DMS153 (cell line): ENCODE measurements at places on chromosomes 11 and 22.
A peak's percentile ranks its signal among the peaks of the same experiment; 100 is the strongest.

GRCh38 chr11:128525411-128526243, 61.7 kb downstream of the ETS1 start:
- no peak for DNase-seq

DNA sequence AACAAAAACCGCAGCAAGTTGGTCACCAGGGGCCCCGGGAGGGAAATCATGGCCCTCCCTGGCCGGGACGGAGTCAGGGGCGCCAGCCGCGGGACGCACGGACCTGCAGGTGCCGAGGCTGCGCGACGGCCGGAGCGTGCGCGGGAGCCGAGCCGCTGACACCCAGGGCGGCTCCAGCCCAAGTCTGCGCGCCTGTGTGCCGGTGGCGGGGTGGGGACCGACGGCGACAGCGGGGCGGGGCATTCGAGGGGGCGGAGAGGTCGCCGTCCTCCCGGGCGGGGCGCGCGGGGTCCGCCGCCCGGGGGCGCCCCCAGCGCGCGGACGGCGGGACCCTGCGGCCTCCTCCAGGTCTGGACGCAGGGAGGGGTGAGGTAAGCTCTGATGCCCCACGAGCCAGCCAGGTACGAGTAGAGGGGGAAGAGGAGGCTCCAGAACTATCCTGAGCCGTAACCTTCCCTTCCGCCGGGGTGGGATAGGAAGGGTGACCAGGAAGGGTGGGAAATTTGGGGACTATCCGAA, at the start of gene ESAM:
ESAM (minus strand) TSS at position 186 of the 519 bp plus-strand sequence; CDS start at position 50, 136 bp downstream.
- no peak for DNase-seq

GRCh38 chr11:15864026-15864805, 492.1 kb downstream of the SOX6 start:
- no peak for DNase-seq

DNA sequence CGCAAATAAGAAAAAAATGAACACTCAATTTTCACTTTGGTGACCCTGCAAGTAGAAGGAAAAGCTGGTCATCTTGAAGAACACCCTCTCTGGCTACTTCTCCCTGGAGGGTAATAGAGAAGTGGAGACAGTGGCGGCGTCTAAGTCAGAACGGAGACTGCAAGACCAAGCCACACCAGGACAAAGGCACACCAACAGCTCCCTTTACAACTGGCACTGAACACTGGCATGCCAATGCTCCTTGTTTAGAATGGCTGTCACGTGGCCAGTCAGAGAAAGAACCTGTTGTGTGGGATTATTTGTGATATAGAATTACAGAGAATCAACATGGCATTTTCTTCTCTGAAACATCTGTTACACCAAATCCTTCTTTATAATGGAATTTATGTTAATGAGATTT, 61.3 kb upstream of the YPEL1 start:
- no peak for DNase-seq

GRCh38 chr11:931385-931784, 5.7 kb downstream of the AP2A2 start:
- no peak for DNase-seq

GRCh38 chr11:68806931-68807844, 34.5 kb downstream of the CPT1A start:
- no peak for DNase-seq

DNA sequence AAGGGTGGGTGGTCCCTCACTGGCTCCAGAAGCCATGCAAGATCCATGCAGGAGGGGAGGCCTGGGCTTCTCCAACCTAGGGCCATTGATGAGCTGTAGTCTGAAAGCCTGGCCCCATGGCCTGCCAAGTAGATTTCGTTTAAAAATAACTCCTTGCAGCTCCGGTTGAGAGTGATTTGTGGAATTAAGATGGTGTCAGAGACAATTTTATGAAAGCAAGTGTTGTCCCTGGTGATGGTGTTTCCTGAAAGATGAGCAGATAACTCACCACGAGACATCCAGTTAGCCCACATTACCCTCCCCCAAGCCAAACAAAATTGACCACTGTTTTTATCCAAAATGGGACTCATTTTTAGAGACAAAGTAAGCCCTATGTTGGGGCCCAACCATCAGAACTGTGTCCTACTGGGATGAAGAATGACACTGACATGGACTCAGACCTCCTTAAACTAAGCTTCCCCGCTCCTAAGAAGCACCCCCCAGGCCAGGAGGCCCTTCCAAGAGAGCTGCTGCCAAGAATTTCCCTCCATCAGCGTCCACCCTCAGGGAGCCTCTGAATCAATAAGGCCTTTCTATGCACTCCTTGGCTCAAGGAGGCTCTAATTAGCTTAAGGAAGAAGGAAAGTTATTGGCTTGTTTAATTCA, 174.2 kb upstream of the NCAM1 start:
- no peak for DNase-seq

GRCh38 chr11:44595006-44595405, 29.5 kb downstream of the CD82 start:
- no peak for DNase-seq

GRCh38 chr22:40027191-40028097, 32.7 kb downstream of the FAM83F start:
- DNase-seq = no peak

DNA sequence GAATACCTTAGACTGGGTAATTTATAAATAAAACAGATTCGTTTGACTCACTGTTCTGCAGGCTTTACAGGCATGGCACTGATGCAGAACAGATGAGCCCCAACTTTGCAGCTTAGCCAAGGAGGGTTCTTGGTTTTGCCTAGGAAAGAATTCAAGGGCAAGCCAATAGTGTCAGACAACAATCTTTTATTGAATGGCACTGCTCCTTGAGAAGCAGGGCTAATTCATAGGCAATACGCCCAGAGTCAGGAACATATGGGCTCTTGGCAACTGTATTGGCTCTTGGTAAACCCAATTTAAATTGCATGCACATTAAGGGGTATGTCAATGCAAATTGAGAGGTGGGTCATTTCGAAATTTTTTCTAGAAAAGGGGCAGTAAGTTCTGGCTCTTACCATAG, 87.9 kb downstream of the RAB38 start:
- no peak for DNase-seq

DNA sequence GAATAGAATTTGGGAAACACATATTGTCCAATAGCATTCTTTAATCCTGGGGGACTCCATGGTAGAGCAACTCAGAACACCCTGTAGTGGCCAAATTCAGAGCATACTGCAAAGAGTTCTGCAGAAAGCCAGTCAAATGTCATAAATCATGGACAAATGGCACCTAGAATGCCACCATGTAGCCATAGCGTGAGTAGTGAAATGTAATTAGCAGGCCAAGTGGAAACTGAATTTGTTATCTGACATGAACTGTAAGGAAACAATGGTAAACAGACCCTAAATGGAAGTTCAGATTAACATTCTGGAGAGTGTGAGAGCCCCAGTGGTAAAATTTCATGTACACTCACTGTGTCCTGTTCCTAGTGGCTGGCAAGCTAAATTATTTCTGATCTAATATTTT, 7.0 kb upstream of the PRSS23 start:
- no peak for DNase-seq

GRCh38 chr11:111604392-111605009, 2.3 kb downstream of the SIK2 start:
- DNase-seq = peak; percentile 47

- DNase-seq = no peak
Measured at GRCh38 chr11:78210000-78210608, 21.4 kb downstream of the USP35 start.

DNA sequence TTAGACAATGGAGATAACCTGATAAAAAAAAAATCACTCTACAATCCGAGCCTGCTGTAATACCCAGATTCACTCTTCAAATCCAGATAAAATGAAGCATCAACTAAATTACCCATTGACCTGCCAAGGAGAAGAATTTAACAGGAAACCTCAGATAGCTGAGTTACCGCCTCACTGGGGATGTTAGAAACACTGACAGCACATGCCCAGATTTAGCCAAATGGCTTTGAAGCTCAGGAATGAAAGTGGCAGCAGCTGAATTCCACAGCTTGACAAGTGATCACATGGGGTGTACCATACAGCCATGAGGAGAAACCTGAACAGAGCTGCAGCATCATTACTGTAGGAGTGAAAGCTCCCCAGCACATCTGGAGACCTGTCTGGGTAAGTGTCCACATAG, 807.6 kb downstream of the DLG2 start:
- no peak for DNase-seq

GRCh38 chr11:863023-863909, 20.6 kb downstream of the TSPAN4 start:
- DNase-seq = no peak

- no peak for DNase-seq
Measured at GRCh38 chr11:117488996-117489952, 161.6 kb downstream of the CEP164 start.

DNA sequence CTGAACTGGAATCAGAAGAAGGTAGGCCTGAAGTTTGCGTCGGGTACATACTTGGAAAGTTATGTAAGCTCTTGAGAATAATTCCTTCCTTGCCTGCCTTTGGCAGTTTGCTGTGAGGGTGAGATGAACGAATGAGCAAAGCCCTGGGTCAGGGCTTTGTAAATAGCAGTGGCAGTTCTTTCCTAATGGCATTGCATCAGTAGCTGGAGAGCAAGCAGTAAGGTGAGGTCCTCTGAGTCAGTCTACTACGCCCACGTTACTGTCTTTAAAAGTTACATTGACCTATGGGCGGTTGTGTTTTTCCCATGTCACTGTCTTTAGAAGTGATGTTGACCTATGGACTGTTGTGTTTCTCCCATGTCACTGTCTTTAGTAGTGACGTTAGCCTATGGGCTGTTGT, 179.1 kb upstream of the E2F8 start:
- no peak for DNase-seq

- no peak for DNase-seq
Measured at GRCh38 chr11:76825726-76826396, 34.9 kb upstream of the ACER3 start.

- DNase-seq = peak; percentile 1
Measured at GRCh38 chr22:33605666-33606065, 314.6 kb downstream of the LARGE1 start.

GRCh38 chr22:29108137-29108536, 35.3 kb downstream of the KREMEN1 start:
- no peak for DNase-seq

DNA sequence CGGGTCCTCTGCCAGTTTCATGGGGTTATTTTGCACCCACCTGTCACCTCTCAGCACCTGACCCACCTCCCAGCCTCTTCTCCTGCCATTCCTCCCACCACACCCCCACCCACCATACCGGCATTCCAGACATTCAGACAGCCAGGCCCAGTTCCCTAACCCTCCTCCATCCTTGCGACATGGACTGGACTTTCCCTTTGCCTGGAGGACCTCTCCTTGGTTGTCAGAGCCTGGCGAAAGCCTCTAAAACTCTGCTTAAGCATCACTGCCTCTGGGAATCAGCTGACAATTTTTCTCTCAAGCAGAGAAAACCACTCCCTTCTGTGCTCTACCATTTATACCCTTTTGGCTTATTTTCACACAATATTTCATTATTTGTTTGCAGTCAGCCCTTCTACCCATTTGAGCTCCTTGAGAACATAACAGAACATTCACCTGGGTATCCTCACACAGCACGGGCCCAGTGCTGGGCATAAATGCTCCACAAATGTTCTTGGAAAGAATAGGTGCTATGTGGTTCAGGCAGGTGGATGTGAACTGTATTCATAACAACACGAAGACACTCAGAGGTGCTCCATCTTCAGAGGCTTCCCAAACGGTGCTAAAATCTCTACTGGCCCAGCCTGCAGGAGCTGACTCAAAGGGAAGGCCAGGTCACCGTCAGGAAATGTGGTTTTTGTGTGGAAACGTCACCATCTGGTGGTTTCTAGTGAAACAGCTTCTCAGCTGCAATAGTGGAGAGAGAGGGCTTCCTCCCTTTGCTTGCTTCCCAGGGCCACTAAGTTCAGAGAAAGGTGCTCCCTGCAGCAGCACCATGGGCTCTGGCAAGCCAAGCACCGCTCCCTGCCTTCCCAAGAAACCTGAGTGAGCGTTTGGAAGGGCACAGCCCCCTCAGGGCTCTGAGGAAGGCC, 10.4 kb downstream of the SPATA19 start:
- DNase-seq = peak; percentile 9

DNA sequence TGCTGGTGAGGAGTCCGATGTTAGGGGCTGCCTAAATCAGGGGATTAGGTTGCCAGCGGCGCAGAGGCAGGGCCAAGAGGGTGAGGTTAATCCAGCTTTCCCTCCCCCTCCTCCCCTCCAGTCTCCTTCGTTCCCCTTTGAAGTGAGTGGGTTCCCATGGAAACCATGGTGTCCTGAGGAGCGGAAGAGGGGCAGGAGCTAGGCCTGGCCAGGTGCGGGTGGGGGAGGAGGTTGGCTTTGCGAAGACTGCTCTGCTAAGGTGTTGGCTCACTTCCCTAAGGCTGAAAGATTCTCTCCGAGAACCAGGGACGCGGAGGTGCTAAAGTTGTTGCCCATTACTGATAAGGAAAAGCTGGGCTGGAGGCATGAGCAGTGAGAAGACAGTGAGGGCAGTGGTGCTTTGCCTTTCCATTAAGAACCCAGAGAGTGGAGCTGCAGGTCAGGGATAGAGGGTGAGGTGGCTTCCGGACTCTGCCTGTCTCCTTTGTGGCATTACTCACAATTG, 124.6 kb downstream of the FEZ1 start:
- no peak for DNase-seq

DNA sequence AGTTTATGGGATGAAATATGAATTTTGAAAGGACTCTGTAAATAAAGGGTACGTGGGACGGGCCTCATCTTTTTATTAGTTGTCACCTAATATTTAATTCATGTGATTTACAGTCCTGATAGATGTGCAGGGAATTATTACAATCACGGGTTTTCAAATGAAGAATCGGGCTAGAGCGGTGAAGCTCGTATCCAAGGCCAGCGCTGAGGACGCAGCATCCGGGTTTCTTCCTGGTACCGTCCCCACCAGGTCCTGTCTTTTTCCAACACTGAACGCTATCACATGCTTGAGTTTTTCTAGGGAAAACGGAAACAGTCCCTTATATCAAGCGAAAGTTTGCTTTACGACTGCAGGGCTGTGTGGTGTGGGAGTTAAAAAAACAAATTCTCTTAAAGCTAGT, 787 bp downstream of the SMDT1 start:
- DNase-seq = no peak

DNA sequence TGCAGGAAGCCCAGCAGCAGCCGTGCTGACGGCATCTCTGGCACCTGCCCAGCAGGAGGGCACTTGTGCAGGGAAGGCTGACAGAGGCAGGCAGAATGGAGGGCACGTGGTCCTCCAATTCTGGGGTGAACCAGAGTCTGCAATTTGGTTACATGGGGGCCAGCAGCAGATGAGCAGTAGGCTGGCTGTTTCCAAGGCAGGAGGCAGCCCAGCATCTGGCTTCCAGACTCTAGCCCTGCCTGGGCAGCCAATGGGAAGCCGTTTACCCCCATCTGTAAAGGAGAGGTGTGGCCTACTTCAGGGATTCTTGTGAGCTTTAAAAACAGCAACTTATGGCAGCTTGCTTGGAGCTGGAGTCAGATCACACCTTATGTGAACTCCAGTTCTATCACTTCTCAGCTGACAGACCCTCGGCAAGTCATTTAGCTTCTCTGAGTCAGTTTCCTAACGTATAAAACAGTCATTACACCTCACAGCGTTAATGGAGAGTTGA, 27.9 kb upstream of the RASL10A start:
- no peak for DNase-seq

- no peak for DNase-seq
Measured at GRCh38 chr11:121999651-122000050, 116.4 kb downstream of the BLID start.
